ENCODE measurements at places on chromosomes 6 and 20.

GRCh38 chr20:41984031-41984430 lies 365.9 kb upstream of the CHD6 start:
- DNase-seq = no peak

DNA sequence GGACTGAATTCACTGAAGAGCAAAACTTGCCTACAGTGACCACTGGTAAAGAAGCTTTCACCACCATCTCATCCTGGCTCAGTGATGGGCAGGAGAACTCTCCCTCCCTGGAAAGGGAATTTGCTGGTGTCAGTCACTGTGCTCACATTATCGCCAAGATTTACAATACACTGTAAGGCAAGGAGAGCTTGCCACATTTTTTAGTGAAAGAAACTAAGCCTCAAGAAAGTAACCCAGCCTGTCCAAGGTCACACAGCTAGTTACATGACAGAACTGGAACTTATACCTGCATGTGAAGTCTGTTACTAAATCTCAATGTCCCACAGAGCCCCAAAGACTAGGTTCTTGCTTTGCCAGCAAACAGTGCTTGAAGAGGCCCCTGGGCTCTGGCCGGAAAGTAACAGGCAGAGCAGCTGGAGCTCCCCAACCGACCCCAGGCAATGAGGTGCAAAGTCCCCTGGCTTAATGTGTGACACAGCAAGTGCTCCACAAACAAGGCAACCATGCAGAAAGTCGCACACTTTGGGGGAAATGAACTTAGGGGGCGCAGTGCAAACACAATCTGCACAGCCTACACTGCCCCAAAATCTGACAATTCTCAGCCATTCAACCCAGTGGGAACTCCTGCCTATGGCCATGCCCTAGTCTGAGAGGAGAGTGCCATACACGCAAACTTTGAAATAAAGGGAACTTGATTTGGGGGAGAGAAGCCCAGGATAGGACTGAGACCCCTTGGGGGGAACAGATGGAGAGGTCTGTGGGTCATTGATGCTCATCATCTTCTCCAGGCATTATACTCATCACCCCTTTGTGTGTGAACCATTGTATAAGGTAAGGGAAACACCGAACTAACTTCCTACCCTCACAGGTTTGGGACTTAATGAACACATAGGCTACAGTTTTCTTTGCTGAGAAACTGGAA lies 1.9 kb downstream of the BCL2L1 start:
- DNase-seq = no peak

DNA sequence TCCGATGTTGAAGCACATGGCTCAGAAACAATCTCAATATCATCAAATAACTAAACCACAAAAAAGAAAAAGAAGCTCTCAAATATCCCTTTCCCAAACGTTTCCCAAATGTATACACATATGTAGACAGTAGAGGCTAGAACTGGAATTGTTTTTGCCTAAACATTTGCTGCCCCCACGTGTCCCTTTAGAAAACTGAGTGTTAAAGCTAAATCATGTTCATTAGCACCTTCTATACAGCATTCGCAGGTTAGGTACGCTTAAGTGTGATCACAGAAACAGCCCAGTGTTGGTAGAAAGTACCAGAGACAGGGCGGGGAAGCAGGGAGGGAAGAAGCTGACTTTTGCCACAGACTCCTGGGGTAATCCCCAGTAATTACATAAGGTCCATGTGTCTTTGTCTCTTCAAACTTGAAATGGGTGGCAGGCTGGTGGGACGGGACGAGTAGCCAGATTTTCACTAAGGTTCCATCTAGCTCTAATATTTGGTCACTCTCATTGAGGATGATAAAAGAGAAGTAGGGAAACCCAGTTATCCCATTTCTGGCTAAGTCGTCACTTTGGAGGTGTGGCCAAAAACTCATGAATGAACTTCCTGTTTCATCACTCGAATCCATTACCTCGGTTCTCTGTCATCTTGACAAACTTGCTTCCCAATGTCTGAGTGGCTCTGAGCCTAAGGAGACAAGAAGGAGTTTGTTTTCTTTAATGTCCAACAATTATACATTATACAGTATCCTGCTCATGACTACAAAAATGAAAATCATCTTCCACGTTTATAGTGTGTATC lies 15.0 kb upstream of the TFAP2A start:
- peak; percentile 71 for DNase-seq

- DNase-seq = no peak
These were observed 32.8 kb downstream of the SLC35B3 start for GRCh38 chr6:8402546-8402945.

- peak; percentile 51 for DNase-seq
These were observed 38.0 kb downstream of the PKHD1 start for GRCh38 chr6:52049252-52050050.

DNA sequence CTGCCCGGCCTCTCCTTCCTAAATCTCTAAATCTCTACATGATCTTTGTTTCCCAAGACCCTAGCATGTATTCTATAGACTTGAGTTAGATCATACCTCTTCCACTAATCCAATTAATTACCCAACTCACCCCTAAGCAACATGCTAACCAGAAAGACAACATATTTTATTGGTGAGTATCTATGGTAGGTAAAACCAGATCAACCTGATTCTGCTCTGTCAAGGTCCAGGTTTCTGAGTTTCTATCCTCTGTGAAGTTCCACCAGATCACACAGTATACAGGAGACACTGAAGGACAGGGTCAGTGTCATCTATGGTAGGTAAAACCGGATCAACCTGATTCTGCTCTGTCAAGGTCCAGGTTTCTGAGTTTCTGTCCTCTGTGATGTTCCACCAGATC lies 363.2 kb upstream of the MARCKS start:
- no peak for DNase-seq

DNA sequence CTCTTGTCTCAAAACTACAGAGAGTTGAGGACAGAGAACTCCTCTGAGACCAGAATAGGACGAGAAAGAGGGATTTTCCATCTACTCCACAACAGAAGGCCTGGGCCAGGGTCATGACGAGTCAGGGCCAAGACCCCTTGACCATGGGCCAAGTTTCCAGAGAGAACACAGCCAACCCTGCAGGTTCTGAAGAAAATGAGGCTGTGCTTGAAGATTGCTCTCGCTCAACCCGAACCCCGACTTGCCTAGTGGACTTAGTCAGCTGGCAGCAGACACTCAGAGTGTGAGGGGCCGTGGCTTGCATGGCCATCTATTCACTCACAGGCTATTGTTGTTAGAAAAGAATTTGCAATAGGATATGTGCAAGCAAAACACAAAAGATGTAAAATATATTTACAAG lies 54.5 kb downstream of the TMEM242 start:
- no peak for DNase-seq

DNA sequence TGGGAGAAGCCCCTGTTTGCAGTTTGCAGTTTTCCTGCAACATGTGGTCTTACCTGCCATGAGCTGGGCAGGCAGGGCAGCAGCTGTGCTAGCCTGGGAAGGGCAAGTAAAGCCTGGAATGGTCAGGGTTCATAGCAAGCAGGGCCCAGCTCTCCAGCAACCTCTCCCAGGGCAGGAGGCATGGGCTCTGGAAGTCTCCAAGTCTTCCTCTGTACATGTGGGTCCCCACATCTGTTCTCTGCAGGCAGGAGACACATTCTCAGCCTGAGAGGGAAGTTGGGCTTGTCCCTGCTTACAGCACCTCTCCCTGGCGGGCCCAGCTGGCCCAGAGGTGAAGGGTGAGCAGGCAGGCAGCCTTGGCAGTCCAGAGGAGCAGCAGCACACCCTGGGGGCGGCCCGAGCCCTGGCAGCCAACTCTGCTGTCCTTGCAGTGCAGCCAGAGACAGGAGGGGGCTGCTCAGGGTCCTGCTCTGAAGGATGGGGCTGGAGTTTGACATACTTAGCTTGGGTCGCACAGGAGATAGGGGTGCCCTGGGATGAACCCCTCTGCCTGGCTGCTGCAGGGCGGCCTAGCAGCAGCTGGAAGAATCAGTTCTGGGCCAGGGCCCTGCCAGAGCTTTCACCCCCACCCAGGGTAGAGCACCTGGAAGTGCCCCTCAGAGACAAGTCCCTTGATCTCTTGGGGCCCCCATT lies 176.0 kb downstream of the MRPL14 start:
- DNase-seq = peak; percentile 52

DNA sequence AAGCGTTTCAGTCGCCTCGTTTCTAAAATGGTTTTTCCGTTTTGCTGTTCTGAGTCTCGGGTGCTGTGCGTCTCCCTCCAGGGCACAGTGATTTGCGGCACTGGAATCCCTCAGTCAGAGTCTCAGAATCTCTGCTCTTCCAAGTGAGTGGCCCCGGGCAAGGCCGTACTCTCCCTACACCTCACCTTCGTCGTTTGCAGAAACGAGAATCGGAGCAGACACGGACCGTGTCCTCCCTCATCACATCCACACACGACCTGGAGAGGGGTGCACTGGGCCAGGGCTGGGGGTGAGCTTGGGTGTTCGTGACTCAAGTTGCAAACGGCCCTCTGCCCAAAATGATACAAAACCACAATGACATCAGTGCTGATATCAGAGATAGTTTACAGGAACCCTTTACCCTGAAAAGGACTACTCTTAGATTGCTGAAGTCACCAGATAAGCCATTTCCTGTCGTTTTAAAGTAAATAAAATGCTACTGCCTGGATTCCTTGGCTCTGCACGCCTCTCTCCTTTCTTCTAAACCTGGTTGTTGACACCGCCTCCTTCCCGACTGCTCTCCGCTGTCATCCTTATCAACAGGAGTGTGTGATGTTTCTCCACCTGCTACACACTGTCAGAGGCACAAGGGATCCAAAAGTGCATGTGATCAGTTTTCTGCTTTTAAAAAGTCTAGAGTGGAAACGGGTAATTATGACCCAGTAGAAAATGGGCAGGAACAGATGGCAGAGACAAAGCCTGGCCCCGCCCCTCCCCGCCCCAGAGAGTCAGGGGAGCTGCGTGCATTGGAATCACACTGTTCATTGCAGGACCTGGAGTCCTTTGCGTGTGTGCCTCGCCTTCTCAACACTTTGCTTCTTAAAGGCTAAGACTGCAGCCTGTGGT lies 38.4 kb downstream of the KIF25 start:
- DNase-seq = peak; percentile 16

- DNase-seq = no peak
These were observed 66.9 kb downstream of the PYGB start for GRCh38 chr20:25314497-25315417.

DNA sequence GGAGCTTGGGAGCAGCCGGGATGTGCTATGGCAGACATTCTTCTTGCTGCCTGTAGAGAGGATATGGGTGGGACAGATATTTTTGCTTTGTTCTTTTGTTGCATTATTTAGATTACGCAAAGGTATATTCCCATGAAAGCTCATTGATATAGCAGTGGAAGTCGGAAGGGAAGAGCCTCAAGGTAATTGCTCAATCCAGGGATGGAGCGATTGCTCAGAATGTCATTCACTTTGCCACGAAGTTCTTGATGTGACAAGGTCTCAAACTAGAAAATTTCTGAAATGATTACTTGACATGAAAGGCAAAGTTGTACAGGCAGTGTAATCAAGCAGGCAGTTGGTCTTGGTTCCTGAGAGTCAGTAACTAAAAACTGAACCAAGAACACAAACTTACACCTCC lies 615.6 kb upstream of the CDH4 start:
- no peak for DNase-seq
